ENCODE measurements at places on chromosomes 2 and 18.
A peak's percentile ranks its signal among the peaks of the same experiment; 100 is the strongest.

DNA sequence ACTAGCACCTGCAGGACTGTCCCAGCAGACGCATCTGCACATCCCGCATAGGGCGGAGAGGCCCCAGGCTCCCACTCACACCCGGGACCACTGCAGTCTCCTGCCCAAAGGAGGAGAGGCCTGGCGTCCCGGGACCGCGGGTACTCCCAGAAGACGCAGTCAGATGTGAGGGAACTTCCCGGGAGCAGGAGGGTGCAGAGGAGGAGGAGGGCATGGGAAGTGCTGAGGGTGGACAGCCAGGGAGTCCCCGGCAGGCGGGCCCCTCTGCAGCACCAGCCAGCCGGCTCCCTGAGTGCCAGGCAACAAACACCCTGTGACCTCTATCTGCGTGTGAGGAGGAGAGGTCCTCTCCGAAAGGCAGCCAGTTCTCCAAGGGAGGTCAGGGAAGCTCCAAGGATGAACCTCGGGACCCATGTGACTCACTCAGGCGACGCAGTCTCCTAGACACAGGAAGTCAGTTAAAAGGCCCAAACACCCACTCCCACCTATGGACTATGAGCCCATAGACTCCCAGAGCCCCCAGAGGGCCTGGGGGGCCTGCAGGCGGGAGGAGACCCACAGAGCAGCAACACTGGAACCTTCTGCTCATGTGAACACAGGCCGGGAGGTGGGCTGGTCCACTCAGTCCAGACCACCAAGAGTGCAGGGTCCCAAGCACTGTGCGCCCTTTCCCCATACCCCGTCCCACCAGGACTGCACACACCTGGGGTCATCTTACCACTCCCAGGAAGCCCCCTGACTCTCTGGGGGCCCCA is 4.2 kb downstream of the PXDN start:
- DNase-seq: no peak

DNA sequence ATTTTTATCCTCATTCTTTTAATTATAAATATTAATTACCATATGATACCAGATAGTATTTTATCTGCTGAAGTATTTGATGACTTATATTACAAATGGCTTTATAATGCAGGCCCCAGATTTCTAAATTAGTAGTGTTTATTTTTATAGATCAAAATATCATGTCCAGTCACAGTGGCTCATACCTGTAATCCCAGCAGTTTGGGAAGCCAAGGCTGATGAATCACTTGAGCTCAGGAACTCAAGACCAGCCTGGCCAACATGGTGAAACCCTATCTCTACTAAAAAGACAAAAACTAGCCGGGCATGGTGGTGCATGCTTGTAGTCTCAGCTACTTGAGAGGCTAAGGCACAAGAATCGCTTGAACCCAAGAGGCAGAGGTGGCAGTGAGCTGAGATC is 100.1 kb upstream of the ARHGAP15 start:
- no peak for DNase-seq

DNA sequence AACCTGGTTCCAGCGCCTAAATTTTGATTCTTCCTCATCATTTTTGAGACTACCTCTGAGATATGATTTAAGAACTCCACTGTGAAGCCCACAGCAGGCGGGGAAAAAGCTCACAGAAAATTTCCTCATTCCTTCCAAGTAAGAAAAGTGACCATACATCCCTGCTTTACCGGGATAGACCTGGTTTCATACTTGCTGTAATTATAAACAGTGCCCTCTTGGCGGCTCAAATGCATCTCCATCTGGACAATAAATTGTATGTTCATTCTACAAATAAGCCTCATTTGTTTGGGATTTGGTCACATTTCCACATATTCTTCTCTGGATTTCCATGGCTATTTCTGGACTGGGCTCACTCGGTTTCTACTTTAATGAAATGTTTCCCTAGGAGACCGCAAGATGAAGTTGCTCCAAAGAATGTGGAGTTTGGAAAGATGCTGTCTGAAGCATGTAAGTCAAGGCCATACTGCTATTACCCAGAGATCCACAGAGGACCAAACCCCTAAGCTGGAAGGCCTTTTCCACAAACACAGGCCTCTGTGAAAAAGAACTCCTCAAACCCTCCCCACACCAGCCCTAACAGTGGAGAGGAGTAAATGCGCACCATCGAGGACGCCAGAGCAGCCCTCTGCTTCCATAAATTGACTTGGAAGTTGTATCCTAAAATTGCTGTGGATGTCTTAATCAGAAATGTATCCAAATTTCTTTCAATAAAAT is 13.9 kb downstream of the STAT1 start:
- DNase-seq: no peak

- no peak for DNase-seq
These were observed 7.2 kb upstream of the SS18 start for GRCh38 chr18:26097563-26097962.

DNA sequence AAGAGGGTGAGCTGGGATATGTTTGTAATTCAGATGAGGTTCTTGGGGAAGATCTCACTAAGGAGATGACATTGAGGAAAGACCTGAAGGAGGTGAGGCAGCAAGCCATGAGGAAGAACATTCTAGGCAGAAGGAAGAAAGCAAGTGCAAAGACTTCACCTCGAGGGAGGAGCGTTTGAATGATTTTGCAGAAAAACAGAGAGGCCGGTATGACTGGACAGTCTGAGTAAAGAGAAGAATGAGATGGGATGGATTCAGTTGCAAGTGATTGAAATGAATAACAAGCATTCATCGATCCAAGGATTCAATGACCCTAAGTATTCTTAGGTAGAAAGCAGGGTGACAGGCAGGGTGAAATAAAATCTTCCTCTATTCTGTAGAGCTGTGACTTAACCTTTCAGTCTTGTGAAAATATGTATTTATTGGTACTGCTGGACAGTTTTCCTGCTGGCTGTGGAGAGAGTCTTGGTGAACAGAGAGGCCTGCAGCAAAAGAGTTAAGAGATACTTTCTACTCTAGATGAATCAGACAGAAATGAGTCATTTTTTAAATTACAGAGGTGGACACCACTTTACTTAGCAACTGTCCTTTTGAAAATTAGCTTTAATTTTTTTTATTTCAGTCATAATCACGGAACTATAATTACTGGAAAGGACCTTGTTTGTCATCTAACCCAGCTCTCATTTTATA is 278.4 kb downstream of the LRRTM1 start:
- no peak for DNase-seq

DNA sequence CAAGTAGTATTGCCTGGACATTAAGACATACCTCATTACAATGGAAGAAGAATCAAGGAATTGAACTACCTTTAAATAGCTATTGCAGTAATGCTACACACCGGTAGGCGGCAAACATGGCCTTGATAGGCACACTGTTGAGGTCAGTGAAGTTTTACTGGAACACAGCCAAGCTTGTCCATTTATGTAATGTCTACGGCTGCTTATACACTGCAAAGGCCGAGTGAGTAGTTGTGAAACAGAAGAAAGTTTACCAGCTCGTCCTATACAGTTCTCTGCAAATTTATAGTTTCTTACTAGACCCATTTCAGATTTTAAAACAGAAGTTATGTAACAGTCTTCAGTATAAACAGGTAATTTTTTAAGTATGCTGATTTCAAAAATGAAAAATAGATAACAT is 38.8 kb downstream of the PPP4R1 start:
- peak; percentile 81 for DNase-seq

DNA sequence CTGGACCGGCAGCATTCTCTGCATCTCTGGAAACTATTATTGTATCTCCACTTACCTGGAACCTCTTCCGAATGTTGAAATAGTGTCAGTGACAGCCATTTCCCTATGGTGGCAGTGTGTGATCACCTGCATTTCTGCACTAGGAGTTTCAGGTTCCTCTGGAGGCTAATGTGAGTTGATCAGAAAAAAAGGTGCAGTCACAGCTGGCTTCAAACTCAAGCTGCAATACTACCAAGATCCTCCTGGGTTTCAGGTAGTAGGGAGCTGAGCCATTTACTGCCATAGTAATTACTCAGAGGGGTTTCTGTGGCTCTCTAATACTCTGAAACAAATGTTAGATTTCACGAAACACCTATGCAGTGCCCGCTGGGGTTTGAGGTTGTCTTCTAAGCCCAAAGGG is 183.5 kb upstream of the OSR1 start:
- no peak for DNase-seq

DNA sequence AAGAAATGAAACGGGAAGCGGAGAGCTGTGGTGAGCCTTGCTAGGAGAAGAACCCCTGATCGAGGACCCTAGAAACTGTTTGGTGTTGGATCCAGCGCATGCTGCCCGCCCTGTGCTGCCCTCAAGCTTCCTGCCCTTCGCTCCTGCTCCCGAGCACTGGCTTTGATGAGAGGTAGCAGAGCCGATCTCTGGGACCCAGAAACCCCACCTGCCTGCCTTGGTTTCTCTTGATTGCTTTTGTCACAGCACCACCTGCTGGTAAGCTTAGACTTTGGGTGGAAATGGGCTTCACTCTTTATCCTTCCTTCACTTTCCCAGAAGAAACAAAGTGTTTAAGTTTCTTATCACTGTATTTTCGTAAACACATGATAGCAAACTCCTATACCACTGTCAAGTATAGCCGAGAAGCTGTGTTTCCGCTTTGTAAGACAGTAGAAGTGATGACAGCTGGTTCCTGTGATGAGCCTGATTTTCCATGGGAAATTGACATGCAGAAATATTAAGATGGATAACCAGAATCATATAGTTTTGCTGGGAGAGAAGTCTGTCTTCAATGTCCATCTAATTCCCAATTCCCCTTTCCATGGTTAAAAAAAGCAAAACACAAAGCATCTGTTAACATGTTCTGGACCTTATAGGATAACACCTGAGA is 267.4 kb downstream of the PHLPP1 start:
- peak; percentile 57 for DNase-seq

GRCh38 chr2:37871456-37872191 is 53.5 kb upstream of the RMDN2 start:
- no peak for DNase-seq

DNA sequence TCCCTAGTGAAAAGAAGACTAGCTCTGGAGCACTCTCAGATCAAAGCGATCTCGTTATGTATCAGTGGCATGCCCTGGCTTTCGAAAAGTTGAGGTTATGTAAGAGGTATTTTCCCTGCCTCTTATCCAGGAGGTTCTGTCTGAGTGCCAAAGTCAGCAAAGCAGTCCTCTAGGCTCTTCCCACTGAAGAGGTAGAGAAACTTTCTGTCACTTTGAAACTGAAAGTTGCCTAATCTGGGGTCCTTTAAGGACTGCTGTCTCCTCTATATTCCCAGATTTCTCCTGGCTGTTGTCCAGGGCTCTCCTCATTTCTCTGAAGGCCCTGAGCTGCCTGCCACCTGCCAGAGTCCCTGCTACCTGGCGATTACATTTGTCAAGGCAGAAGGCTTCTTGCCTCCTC is 96.3 kb downstream of the B3GNT2 start:
- no peak for DNase-seq

DNA sequence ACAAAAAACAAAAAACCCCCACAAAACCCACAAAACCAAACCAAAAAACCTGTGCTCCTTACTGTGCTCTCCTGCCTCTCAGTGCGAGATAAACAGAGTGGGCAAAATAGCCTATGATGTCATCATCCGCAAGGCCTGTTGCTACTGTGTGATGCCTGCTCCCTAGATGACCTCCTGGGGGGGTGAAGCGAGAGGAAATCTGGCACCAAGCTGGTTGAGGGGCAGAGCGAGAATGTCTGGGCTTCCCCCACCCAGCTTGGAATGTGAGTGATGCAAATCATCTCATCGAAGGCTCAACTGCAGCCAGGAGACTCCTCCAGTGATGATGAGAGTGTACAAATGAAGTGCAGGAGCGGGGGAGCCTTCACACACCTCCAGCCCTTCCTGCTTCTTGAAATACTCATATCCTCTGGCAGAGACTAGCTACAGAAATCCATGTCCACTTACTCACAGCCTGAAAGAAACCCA is 57.7 kb upstream of the MAP4K3 start:
- no peak for DNase-seq

- DNase-seq: no peak
These were observed 75.6 kb downstream of the MAP4K4 start for GRCh38 chr2:101773137-101773536.

GRCh38 chr2:30653847-30654246 is 153.4 kb downstream of the CAPN13 start:
- no peak for DNase-seq

- no peak for DNase-seq
These were observed 253.9 kb upstream of the KLHL29 start for GRCh38 chr2:23131066-23131575.

DNA sequence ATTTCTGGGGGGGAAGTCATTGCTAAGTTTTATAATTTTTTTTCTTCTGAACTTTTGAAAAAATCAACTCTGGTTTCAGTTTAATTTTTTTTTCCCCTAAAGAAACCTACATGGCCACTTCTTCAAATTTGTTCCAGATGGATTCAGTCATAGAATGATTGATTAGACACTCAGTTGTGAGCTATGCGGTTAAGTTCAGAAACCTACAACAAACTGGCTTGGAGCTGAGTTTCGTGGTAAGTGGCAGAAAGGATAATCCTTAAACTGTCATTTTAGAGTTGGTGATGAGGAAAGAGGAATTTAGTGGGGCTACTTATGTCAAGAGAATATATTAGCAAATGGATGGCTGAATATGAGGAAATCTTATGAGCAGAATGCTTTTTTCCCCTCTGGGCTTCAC is 23.7 kb downstream of the EFEMP1 start:
- no peak for DNase-seq

- DNase-seq: no peak
These were observed 43.1 kb downstream of the COX7A2L start for GRCh38 chr2:42317945-42318344.

DNA sequence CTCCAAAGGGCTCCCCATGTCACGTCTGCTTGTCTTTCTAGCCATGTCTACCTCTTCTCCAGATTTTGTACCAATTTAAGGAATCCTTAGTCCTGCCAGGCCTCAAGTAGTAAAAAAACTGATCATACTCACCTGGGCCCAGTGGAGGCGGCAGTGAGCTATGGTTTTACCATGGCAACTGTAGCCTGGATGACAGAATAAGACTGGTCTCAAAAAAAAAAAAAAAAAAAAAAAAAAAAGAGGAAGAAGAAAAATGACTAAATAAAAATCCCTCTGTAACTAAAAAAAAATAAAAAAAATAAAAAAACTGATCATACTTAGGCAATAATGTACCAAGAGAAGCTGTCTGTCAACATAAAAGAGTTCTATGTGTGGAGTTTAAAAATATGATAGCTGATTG is 221.6 kb downstream of the NR4A2 start:
- no peak for DNase-seq

DNA sequence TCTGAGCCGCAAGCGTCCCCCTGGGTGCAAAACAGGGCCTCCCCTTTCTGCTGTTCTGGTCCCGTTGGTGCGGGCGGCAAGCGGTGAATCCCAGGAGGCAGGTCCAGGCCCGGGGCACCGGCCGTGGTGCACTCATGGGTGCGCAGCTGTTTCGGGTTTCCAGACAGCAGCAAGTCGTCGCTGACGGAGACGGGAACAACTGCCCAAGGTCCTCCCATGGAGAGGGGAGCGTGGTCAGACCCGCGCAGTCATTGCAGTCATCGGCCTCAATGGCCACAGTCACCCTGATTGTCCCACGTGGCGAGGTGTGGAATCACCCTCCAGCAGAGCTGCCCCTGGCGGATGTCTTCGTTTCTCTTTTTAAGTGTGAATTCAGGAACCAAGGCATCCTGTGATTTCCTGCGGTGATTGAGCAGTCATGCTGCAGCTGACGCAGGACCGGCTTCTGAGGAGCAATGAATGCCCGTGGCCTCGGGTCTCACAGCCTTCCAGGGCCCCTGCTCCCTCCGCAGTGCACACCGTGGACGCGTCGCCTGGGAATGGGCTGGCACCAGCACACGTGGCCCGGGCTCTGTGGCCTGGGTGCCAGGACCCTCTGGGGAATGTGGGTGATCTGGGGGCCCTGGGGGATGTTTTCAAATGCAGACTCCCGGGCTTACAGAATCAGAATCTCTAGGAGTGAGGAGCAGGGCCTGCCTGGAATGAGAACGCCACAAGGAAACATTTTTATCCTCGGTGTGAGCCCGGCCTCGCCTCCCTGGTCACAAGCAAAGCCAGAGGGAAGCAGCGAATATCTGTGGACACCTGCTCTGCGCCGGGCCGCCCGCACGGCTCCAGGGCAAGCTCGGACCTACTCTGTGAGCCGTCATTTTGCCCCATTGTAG is 244.2 kb upstream of the SALL3 start:
- DNase-seq: no peak
